Upper lobe of right lung (tissue), 1 donor: ENCODE measurements at places on chromosomes 11 and 22. TPM values are rescaled to one million over a fixed set of nuclear protein-coding genes. Genes with fewer than 3 reads are reported as not detected.

Gene OR51F2
- total RNA-seq = not detected

Gene WNT11
- 8.7 TPM for total RNA-seq

Gene GLYAT
- not detected for total RNA-seq

Gene COX8A
- total RNA-seq = 199 TPM

Gene SLC22A9
- total RNA-seq = not detected

Gene SCN4B
- 7.2 TPM for total RNA-seq

Gene MPEG1
- total RNA-seq = 34.1 TPM

Gene CHRDL2
- total RNA-seq = 1.6 TPM

Gene DNAJB7
- not detected for total RNA-seq

Gene TM7SF2
- 39.0 TPM for total RNA-seq

Gene FAM180B
- total RNA-seq = not detected

GRCh38 chr11:121376130-121376529 is 76.0 kb upstream of the SORL1 start:
- H3K36me3 ChIP-seq = no peaks in the 10 kb centered on the region
- no peak for DNase-seq
- no peaks in the 10 kb centered on the region for H3K27me3 ChIP-seq
- H3K4me1 ChIP-seq = no peaks in the 10 kb centered on the region
- no peak overlapping the region for H3K4me3 ChIP-seq
- H3K27ac ChIP-seq = no peak overlapping the region

DNA sequence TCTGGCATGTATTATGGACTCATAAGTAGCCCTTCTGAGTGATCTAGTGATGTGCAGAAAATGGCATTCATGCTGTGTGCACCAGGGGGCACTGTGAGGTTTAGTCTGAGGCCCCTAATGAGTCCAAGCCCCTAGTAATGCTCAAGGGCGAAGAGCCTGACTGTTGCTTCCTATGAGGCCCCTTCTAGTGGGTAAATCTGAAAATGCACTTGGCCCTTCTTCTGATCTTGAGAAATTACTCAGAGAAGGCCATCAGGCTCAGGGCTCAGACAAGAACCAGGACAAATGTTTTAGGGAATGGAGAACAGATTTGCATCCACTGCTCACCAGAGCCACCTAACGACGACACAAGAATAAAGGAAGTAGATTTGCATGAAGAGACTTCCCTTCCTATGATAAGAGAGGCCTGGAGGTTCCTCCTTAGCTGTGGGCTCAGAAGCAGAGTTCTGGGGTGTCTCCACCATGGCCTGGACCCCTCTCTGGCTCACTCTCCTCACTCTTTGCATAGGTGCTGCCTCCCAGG is 75.8 kb downstream of the GGTLC2 start:
- peaks cover 8% of the 10 kb centered on the region for H3K27me3 ChIP-seq
- H3K4me1 ChIP-seq = peaks cover 9% of the 10 kb centered on the region
- no peak for DNase-seq
- peak overlapping the region; percentile 74 for H3K27ac ChIP-seq
- H3K36me3 ChIP-seq = no peaks in the 10 kb centered on the region
- no peak overlapping the region for H3K4me3 ChIP-seq

DNA sequence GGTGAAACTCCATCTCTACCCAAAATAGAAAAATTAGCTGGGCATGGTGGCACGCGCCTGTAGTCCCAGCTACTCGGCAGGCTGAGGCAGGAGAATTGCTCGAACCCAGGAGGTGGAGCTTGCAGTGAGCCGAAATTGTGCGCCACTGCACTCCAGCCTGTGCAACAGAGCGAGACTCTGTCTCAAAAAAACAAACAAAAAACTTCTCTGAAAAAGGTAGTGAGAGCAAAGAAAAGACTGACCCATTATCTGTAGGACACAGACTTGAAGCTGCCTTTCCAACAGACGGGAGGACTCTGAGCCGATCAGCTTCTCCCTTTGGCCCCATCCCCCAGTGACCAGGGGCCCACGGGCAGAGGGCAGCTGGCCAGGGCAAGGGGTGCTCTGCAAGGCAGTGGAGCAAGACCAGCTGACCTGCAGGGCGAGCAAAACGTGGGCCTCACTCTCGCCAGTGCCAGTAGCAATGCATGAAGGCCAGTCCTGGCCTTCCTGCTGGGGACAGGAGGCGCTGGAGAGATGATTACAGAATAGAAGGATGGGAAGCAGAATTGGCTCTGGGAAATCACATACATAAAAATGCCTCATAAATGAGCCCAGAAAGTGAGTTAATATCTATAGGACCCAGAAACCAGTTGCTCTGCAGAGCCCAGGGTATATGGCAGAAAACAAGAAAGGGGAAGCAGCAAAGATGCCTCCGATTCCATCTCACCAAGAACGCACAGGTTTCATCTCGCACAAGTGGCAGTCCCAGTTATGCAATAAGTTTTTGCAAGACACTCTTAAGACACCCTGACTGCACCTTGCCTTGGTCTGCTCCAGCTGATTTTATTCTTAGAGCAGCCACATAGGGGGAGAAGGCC is 2.8 kb downstream of the EHD1 start:
- peak overlapping the region; percentile 88 for H3K27ac ChIP-seq
- no peaks in the 10 kb centered on the region for H3K27me3 ChIP-seq
- no peak for DNase-seq
- peaks cover 70% of the 10 kb centered on the region for H3K4me1 ChIP-seq

DNA sequence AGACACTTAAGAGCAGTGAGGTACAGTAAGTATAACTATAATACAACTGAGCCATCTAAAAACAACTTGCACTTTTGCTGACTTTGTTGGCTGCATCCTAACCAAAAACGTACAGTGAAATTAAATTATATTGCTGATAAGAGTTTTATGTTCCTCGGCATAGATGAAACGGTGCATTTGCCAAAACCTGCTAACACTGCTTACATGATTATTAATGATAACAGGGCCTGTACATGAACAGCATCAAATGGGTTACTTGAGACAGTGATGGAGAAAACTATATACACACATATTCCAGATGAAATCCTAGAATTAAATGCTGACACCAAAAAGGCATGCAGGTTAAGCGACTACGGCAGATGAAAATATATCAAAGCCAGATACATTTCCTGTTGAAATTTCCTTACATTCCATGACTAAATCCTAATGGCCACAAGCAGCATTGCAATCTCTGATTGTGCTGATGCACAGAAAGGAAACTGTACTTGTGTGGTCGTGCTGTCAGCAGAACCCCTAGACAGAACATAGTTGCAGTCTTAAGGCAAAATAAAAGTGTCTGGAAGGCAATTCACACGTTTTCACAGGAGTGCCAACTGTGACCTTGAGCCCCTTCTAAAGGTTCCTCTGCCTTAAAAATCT is 143.9 kb downstream of the CADM1 start:
- no peak overlapping the region for H3K4me3 ChIP-seq
- H3K36me3 ChIP-seq = no peaks in the 10 kb centered on the region
- H3K27ac ChIP-seq = no peak overlapping the region
- H3K27me3 ChIP-seq = no peaks in the 10 kb centered on the region

DNA sequence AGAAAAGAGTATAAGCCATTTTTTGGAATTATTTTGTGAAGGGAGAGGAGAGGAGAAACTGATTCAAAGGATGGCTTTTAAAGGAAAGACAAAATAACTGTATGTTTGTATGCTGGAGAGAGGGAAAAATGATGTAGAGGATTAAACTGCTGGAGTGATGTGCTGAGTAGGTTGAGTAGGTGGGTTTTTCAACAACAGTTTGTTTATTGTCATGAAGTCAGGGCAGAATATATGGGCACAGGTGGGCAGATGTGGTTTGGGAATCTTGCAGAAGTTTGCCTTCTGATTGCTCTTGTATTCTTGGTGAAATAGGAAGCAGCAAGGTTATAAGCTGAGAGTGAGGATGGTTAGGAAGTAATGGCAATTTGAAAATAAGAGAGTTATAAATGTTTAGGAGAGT is 12.1 kb downstream of the SYT9 start:
- H3K4me3 ChIP-seq = no peak overlapping the region
- DNase-seq = no peak
- H3K27me3 ChIP-seq = no peaks in the 10 kb centered on the region
- no peak overlapping the region for H3K27ac ChIP-seq
- no peaks in the 10 kb centered on the region for H3K36me3 ChIP-seq

GRCh38 chr11:45659031-45659817 is 6.2 kb downstream of the CHST1 start:
- H3K27ac ChIP-seq = peak overlapping the region; percentile 56
- no peak overlapping the region for H3K4me3 ChIP-seq
- H3K36me3 ChIP-seq = no peaks in the 10 kb centered on the region

DNA sequence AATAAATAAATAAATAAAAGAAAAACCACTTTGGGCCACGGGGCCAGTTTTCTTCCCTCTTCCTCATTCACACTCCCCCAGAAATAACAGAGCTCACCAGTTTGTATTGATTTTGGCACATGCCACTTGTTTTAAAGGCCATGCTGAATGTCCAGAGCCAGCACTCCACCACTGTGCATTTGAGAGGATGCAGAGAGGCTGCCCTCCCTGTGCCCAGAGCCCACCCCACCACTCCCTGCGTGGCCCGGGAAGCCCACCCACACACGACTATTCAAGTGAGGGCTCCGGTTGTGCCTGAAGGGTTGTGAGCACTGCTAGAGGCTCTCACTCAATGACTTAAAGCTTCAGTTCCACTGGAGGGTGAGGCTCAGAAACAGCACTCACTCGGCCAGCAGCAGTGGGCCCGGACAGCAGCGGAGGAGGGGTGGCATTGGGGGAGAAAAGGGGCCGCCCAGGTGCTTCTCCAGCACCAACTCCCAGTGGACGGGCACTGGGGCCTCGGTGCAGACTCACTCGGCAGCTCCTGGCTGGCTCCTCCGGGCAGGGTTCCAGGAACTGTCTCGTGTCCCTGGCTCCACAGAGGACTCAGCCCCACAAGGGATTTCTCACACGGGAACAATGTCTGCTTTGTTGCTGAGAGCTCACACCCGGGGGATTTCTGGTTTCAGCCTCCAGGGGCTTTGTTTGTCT is 112.7 kb downstream of the SHANK2 start:
- no peak overlapping the region for H3K27ac ChIP-seq
- H3K27me3 ChIP-seq = no peaks in the 10 kb centered on the region
- H3K4me3 ChIP-seq = no peak overlapping the region
- no peaks in the 10 kb centered on the region for H3K4me1 ChIP-seq

DNA sequence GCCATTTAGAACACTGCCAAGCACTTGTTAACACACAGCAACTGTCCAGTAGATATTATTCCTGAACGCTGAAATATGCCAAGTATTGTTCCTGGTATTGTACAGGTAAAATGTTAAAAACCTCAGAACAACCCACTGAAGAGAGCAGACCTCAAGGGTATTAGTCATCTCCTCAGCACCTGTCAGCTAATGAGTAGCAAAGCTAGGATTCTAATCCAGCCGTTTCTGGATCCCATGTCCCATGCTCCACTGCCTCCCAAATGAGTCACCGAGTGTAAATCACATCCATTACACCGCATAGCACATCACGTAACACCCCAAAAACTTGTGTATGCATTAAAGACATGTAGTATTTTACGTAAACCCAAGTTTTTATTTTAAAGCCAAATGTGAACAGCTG is 705.4 kb upstream of the TENM4 start:
- no peak overlapping the region for H3K27ac ChIP-seq
- no peaks in the 10 kb centered on the region for H3K4me1 ChIP-seq
- no peaks in the 10 kb centered on the region for H3K36me3 ChIP-seq
- no peak for DNase-seq

- H3K27ac ChIP-seq = no peak overlapping the region
- H3K4me3 ChIP-seq = no peak overlapping the region
- DNase-seq = no peak
- no peaks in the 10 kb centered on the region for H3K36me3 ChIP-seq
These were observed 217.8 kb downstream of the NELL1 start for GRCh38 chr11:20887137-20887536.

- H3K4me3 ChIP-seq = no peak overlapping the region
- H3K36me3 ChIP-seq = no peaks in the 10 kb centered on the region
- DNase-seq = no peak
- no peaks in the 10 kb centered on the region for H3K27me3 ChIP-seq
- H3K27ac ChIP-seq = no peak overlapping the region
- no peaks in the 10 kb centered on the region for H3K4me1 ChIP-seq
These were observed 62.4 kb downstream of the GAS2 start for GRCh38 chr11:22728600-22729389.

DNA sequence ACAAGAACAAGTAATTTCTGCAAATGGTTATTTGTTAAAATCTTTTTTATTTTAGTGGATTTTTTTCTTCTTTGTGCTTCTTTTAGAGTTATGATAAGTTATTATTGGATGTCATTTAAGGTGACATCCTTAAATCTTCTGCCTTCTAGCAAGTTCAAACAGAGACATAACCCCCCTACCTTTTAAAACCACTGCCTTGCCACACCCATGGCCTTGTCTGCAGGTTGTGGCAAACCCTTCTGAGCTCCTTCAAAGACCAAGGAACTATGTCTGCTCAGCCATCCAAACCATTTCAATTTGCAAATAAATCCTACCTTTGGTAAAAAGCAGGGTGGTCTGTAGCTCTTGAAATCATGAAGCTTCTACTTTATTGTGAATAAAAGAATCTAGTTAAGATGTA is 241.6 kb downstream of the FAM76B start:
- H3K27me3 ChIP-seq = no peaks in the 10 kb centered on the region
- DNase-seq = no peak
- no peaks in the 10 kb centered on the region for H3K4me1 ChIP-seq
- no peak overlapping the region for H3K4me3 ChIP-seq
- H3K36me3 ChIP-seq = no peaks in the 10 kb centered on the region

- no peak for DNase-seq
- H3K4me3 ChIP-seq = no peak overlapping the region
- no peaks in the 10 kb centered on the region for H3K4me1 ChIP-seq
- no peaks in the 10 kb centered on the region for H3K27me3 ChIP-seq
- H3K36me3 ChIP-seq = peaks cover 41% of the 10 kb centered on the region
These were observed 31.4 kb downstream of the CBL start for GRCh38 chr11:119237515-119237914.
